NCI-H2081 treated with DMSO at 0.1 percent for 48 hours (cell line): ENCODE measurements at places on chromosomes 12 and 14.

DNA sequence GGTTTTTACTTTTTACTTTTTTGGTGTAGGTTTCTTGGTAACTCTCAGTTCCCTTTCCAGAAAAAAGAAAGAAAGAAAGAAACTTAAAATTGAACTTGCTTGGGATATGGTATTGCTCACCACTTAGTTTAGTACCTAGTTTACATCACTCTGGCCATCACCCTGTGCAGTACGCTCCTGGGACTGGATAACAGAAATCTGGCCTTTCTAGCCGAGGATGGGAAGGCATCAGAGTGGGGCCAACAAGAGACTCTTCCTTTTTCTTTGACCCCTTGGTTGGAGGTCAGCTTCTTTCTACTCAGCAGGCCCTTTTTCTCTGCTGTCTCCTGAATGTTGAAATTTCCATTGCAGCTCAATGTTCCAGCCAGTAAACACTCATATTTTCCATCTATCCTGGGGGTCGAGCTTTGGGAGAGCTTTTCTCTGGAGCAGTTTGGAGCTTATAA, 156.6 kb downstream of the TGFB3 start:
- no peak for DNase-seq

DNA sequence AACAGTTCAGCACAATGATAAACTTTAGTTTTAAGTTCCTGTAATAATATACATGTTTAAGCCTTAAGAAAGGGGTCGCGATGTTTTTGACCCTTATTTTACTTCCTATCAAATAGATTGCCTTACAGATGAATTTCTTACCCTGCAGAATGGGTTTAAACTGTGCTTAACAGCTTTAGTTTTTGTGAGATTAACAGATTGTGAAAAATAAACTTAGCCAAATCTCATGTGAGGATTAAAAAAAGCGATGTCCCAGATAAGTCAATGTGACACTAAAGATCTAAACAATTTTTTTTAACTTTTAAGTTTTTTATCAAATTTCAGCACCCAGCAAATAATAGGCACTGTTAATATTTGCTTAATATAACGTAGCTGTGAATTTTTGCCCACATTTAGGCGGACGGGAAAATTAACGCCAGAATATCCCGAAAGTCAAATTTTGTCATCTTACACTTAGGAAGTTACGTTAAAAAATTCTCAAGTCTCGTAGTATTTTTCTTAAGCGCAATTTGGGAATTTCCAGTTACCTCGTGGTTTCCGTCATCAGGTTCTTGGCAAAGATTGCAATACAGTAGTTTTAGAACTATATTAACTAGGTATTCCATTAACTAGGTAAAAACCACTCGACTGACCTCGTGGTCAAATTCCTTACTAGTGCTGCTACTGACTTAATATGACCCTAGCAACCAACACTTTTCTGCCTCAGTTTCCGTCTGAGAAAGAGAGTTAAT, 1.2 kb downstream of the HNRNPC start:
- no peak for DNase-seq

GRCh38 chr14:60681271-60681670, 32.0 kb upstream of the SIX1 start:
- DNase-seq: no peak

DNA sequence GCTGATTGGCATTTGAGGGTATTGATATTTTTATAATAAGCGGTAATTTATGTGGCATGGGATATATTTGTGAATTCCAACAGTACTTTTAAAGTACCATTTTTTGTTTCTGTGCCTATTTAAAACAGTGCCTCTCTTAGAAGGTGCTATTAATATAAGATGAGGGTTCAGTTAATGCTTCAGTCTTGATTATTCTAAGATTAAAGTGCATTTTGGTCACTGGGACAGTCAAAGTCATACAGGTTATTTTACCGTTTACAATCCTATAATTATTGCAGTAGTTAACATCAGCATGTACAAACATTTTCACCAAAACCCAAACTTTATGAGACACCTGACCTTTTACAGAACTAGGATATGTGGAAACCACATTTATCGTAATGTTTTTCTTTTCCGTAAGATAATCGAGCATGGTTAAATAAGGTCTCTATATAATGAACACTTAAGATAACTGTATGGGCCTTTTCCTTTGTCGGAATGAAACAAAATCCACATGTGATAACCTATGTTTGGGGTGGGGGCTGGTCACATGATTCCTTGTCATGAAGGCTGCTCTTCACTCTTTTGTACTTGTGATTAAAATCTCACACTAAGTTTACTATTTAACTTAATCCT, 37.7 kb upstream of the DNM1L start:
- no peak for DNase-seq

GRCh38 chr14:54796961-54797360, 105.7 kb downstream of the GCH1 start:
- no peak for DNase-seq

DNA sequence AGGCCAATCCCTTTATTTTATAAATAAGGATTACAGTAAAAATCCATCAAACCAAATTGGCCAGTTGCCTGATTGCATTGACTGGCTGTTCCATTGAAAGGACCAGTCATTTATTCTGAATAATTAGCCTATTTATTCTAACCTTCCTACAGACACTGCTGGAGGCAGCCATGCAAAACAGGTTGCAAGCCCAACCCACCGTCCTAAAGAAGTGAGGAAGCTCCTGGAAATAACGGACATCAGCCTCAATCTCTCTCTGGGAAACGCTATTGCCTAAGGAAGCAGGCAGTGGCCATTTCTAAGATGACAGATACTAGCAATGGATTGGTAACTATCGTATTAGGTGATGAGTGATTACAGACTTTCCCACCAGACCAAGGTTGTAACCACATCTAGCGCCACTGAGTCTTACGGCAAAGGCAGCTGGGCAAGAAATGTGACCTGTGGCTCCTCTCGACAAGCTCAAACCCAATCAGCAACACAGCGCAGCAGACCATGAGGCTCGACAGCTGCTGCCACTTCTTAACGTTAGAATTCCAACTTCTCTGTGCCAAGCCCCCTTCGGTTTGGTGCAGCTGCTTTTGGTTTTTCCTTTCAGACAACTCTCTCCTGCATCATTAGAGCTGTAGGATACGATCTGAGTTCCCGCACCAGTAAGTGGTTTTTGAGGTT, 134.2 kb downstream of the KCNK10 start:
- no peak for DNase-seq

DNA sequence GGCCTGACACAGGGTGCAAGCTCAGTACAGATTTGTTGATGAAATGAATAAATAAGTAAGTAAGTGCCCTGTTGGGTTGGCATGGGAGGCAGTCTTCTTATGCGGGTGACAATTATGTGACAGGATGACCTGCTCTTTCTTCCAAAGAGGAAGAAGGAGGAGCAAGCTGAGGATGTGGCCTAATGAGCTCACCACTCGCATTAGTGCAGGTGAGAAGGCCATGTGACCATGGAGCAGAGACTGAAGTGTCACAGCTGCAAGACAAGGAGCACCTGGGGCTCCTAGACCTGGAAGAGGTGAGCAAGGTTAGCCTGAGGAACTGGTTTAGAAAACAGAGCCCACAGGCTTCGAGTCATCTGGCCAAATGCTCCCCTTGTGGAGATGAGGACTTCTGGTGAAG, 34.9 kb downstream of the LRTM2 start:
- DNase-seq: no peak

- DNase-seq: no peak
Measured at GRCh38 chr14:21185491-21185890, 29.6 kb upstream of the OR5AU1 start.

GRCh38 chr12:53593707-53594106, 32.5 kb downstream of the ATF7 start:
- DNase-seq: no peak
